ENCODE measurements at places on chromosomes 12 and 14.

DNA sequence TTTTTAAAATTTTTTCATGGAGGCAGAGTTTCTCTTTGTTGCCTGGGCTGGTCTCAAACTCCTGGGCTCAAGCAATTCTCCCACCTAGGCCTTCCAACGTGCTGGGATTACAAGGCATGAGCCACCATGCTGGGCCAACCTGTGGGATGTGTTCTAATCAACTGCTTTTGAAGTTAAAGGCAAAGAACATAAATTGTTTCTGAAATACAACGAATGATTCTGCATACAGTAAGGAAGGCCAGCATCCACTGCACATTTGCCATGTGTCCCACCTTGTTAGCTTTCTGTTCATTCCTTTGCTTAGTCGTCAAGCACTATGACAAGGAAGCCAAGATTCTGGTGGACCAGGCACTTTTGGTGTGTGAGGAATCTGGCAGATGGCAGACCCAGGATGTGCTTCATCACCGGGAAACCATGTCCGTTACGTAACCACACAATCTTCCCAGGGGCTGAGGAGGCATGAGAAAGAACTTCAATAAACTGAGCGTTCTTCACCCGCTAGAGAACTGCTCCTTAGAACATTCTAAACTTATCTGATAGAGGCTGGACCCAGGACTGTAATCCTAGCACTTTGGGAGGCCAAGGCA lies 24.5 kb downstream of the MOK start:
- DNase-seq, result no peak

DNA sequence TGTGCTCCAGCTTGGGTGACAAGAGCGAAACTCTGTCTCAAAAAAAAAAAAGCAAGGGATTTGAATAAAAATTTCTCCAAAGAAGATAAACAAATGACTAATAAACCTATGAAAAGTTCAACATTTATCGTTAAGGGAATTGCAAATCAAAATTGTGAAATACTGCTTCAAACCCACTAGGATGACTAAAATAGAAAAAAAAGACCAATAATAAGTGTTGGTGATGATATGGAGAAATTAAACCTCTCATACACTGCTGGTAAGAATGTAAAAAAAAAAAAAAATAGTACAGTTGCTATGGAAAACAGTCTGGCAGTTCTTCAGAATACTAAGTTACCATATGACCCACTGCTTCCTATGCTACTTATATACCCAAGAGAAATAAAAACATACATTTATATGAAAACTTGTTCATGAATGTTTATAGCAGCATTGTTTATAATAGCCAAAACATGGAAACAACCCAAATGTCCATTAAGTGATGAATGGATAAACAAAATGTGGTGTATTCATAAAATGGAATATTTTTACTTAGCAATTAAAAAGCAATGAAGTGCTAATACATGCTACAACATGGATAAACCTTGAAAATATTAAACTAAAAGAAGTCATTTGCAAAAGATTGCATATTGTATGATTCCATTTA lies 39.4 kb upstream of the TMPRSS12 start:
- no peak for DNase-seq

DNA sequence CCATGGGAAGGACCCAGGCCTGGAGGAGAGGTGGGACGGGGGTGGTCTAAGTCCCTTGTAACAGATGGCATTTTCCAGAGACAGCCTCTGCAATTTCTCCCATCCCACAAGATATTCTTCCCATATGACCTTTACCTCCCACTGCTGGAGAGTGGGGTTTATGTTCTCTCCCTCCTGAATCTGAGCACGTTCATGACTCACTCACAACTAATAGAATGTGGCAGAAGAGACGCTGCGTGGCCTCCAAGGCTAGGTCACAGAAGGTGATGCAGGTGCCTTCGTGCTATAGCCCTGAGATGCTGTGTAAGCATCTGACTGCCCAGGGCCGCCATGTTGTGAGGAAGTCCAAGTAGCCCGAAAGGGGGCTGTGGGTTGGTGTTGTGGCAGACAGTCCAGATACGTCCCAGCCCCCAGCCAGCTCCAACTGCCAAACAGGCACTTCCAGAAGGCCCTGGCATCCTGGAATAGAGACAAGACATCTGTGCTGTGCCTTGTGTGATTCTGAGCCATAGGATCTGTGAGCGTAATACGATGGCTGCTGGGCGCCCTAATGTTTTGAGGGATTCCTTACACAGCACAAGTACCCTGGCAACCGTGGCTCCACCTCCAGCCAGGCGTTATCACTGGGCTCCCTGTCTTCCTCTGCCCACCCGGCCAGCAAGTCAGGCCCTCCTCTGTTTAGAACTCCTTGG lies 56.1 kb upstream of the NCOR2 start:
- no peak for DNase-seq

GRCh38 chr14:34231626-34232025 lies 230.4 kb downstream of the SPTSSA start:
- DNase-seq, result no peak

- DNase-seq, result no peak
Observed at GRCh38 chr12:3560295-3560620, 69.3 kb downstream of the PRMT8 start.

GRCh38 chr12:88579161-88579517 lies 1.1 kb downstream of the KITLG start:
- peak; percentile 74 for DNase-seq

GRCh38 chr14:26598081-26598671 lies 343 bp upstream of the NOVA1 start:
- peak; percentile 81 for DNase-seq

- no peak for DNase-seq
Observed at GRCh38 chr12:110688446-110689280, at the start of gene HVCN1. Gene HVCN1 (minus strand): TSS chr12:110689115. CDS start chr12:110683245, 5,870 bp downstream.

DNA sequence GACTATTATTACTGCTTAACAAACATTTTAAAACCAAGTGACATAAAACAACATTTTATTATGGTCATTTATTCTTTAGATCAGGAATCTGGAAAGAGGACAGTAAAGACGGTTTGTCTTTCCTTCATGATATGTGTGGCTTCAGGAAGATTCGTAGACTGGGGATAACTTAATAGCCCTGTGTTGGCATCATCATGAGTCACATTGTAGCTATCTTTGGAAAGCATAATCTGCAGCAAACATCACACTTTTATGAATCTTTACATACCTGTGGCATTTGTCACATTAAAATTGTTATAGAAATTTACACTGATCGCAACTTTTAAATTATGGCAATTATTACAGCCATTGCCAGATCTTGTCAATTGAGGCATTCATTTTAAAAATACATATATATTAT lies 397.1 kb downstream of the NOVA1 start:
- DNase-seq, result no peak

- peak; percentile 68 for DNase-seq
Observed at GRCh38 chr14:47917344-47917954, 242.0 kb upstream of the MDGA2 start.

GRCh38 chr12:100024974-100025555 lies 40.3 kb upstream of the ANKS1B start:
- DNase-seq, result no peak

GRCh38 chr14:51846631-51847488 lies 13.6 kb upstream of the GNG2 start:
- peak; percentile 97 for DNase-seq

DNA sequence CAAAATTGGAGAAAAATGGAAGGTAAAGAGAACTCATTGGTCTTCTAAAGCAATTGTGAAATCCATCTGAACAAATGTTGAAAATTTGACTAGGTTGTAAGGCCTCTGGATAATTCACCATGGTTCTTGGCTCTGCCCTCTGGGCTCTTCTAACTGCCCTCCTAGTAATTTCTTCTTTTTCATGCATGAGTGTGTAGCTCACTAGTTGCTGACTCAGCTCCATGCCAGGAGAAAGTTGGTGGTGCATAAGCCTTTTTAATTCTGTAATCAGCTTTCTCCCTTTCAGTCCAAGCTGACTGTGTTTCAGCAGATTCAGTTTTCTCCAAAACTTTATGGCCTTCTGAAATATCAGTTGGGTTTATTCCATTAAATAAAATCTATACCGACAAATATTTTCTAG lies 877.8 kb upstream of the ATXN7L3B start:
- DNase-seq, result no peak

GRCh38 chr14:58488550-58488949 lies 61.0 kb downstream of the KIAA0586 start:
- peak; percentile 44 for DNase-seq

GRCh38 chr12:98955284-98955683 lies 310.2 kb downstream of the APAF1 start:
- DNase-seq, result peak; percentile 31

GRCh38 chr14:79473651-79474050 lies 737.7 kb downstream of the DIO2 start:
- no peak for DNase-seq

DNA sequence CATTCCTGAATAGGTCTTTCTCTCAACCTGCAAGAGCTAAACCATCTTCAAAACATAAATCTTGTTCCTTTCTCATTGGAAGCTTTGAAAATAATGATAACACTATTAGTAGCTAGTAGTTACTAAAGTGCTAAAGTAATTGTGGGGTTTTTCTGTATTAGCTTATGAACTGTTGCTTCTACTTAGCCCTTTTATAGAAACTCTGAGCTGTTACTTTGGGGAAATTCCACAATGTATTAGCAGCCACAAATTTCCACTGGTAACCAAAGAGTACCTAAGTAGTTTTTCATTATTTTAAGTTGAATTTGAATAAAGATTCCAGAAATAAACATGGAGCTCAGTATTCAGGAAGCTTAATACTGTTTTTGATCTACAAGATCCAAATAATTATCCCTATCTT lies 6.4 kb upstream of the MAPK1IP1L start:
- no peak for DNase-seq

Data from KBM-7 (cell line).